NCI-H526 treated with DMSO at 0.1 percent for 48 hours (cell line): ENCODE measurements at places on chromosomes 11 and 22.

GRCh38 chr11:94613120-94613519, 46.0 kb downstream of the PIWIL4 start:
- DNase-seq, result no peak

DNA sequence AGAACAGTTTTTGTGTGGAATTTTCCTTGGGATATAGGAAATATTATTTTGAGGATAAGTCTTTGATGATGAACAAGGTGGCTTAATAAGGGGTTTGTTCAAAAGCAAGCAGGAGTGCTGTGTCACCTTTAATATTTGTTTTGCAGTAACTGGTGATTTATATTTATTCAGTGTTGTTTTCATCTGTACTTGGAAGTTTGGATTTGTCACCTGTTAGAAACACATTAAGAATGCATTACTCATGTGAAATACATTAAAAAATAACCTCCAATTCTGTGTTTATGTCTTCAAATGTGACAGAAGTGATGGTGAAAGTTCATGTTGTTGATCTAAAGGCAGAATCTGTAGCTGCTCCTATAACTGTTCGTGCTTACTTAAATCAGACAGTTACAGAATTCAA, 70.5 kb downstream of the DKK3 start:
- DNase-seq, result no peak

DNA sequence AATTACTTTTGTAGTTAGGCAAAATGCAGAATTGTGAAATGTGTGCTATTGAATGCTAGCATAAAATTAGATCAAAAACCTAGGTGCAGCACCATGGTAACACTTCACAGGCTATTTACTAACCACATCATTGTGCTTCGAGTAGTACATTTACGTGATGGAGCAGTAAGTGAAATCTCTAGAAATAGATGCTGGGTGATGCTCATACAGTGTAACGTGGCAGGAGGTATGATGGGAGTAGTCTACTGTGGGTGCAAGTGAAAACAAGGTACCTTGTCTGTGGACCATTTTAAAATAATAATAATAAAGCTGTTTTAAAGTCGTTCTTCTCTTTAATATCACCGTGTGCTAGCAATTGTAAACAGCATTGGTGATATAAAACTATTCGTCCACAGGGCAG, 132.3 kb downstream of the DYNC2H1 start:
- no peak for DNase-seq

DNA sequence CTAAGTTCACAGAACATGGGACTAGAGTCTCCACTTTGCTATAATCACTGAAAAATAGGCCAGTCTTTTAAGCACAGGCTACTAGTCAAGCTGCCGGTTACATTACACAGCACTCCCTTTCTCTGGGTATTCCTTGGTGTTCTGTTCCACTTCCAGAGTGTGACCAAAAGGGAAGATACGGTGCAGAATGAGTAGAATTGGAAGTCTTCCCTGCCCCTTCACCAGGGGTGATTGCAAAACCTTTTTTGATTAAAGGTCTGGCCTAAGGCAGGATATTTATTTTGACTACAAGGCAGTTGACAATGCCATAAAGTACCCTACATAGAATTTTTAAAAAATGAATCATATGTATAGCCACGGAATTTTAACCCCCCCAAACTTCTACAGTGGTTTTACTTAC, 59.6 kb upstream of the ADORA2A start:
- DNase-seq, result no peak

GRCh38 chr11:126059238-126059781, 3.4 kb downstream of the CDON start:
- DNase-seq, result no peak

DNA sequence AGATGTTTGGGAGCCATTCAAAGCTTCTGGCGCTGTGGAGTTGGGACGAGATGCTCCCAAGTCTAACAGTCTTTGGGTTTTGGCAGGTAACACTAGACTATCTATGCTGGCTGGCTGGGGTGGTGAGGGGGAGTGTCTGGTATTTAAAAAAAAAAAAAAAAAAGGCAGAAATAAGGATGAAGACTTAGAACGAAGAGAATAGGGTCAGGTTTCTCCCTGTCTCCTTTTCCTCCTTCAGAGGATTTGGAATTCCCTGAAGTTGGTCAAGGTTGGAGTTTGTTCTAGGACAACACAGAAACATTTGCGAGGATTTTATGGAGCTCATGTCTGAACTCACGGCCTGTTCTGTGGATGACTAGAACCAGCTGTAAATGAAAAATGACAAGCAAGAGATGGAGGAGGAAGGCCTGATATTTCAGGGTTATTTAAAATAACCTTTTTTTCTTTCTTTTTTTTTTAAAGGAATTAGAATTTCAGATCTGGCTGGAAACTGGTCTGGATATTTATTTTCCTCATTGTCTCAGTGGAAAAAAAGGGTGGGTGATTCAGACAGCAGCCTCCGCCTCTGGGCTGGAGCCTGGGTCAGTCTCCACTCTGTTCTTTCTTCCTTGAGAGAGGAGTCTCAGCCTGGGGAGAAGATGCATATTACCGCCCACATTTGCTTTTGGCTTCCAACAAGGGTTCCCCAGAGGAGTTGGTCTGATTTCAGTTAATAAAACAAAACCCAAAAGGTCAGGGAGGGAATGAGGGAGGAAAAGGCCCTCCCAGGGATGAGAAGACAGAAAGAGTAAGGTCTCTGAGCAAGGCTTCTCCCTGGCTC, 80.1 kb downstream of the USP35 start:
- DNase-seq, result no peak

DNA sequence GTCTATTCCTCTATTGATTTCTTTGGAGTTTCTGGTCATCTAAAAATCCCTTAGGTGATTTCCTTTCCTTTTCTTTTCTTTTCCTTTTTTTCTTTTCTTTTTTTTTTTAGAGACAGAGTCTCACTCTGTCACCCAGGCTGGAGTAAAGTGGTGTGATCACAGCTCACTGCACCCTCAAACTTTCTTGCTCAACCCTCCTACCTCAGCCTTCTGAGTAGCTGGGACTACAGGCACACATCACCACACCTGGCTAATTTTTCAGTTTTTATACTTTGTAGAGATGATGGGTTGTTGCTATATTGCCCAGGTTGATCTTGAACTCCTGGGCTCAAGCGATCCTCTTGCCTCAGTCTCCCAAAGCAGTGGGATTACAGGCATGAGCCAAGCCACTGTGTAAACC, 1.9 kb upstream of the C11orf52 start:
- no peak for DNase-seq

- no peak for DNase-seq
Measured at GRCh38 chr11:65558930-65559509, 861 bp upstream of the LTBP3 start.

DNA sequence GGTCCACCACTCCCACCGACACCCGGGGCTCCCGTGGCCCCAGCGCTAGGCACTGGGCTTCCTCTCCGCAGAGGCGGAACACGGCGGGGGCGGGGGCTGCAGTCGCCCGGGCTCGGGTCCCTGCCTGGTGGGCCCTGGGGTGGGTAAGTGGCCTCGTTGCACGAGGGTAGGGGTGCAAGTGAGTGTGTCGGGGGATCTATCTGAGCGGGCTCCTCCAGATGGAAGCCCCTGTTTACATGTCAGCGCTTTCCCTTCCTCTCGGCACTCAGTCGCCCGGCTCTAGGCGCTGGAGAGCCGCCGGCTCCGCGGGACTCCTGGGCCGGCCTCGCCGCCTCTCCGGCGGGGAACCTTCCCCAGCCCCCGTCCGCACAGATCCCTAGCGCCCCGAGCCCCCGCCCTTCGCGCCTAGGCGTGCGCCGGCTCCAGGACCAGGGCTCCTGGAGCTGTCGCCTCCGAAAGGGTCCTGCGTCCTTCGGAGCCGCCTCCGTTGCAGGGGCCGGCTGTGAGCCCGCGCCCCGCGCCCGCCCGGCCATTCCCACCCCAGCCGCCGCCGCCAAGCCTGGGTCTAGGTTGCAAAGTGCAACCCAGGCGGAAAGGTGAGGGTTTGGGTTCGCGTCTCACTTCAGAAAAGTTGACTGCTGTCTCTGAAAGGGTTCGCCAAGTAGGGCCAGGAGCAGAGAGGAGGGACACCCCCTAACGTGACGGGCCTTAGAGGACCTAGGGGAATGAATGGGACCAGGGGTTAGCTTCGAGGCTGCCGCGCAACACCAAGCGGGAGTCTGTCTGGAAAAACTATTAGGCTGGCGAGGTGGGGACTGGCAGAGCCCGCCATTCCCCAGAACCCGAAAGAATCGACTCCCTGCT, 978 bp downstream of the FLI1 start:
- peak; percentile 36 for DNase-seq

DNA sequence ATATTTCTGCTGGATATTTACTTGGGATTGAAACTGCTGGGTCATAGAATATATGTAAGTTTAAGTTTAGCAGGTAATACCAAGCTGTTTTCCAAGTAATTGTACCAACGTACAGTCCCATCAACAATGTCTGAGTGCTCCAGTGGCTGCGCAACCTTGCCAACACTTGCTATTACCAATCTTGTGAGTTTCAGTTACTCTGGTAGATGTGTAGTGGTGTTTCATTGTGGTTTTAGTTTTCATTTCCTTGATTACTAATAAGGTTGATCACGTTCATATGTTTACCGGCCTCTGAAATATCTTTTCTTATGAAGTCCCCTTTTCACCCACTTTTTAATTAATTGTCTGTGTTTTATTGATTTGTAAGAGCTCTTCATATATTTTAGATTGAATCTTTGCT, 370.6 kb upstream of the CADM1 start:
- DNase-seq, result no peak

- DNase-seq, result no peak
Measured at GRCh38 chr11:68826726-68827125, 15.0 kb downstream of the CPT1A start.

DNA sequence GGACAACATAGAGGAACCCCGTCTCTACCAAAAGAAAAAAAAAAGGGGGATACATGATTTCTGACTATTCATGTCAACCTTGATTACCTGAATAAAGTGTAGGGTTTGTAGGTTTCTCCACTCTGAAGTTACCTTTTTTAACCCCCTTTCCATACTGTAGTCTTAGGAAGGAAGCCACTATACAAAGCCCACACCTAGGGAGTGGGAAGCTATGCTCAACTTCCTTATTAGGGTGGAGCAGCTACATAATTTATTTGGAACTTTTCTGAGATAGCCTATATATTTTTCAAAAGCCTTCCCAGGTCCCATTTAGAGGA, 582 bp upstream of the ATP6V1E1 start:
- DNase-seq, result no peak

GRCh38 chr11:69167130-69167915, 11.6 kb downstream of the SMIM38 start:
- DNase-seq, result no peak

- DNase-seq, result no peak
Measured at GRCh38 chr11:46856605-46857343, 10.7 kb upstream of the CKAP5 start.

DNA sequence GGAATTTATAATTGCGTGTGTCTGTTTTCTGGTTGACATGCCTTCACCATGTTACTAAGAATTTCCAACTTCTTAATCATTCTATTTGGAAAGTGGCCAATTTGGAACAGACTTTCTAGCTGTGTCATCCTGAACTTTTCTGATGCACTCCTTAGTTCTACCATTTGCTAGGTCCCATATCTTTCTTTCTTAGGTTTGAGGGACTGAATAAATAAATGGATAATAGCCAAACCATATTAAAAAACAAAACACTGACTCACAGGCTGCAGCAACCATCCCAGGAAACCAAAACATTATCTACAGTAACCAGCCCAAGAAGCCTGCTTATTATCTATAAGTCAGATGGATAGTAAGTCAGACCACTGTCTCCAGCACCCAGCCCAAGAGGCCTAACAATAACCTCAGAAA, 57.5 kb upstream of the PLET1 start:
- DNase-seq, result no peak

GRCh38 chr11:93100211-93100610, 97.6 kb downstream of the SLC36A4 start:
- DNase-seq, result no peak

DNA sequence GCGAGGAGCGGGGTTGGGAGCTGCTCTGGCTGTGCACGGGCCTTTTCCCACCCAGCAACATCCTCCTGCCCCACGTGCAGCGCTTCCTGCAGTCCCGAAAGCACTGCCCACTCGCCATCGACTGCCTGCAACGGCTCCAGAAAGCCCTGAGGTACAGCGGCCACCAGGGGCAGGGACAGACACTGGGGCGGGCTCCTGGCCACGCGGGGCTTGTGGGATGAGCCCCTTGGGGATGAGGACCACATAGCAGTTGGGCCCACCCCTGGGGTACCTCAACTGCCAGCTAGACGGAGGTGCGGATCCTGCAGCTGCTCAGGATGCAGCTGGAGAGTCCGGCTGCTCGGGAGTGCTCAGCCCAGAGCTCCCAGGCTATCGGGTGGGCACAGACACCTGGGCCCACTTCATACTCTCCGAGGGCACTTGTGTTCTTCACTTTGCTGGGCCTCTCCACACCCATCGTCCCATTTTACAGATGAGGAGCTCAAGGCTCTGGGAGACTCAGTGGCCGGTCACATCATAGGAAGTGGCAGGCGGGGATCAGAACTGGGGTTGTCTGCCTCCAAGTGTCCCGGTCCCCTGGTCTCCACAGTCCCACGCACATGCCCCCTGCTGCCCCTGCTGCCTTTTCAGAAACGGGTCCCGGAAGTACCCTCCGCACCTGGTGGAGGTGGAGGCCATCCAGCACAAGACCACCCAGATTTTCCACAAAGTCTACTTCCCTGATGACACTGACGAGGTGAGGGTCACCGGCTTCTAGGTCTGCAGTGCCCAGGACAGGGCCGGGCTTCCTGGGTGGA, 77.6 kb downstream of the MYO7A start:
- no peak for DNase-seq

- no peak for DNase-seq
Measured at GRCh38 chr11:80816454-80816847, 1375.6 kb upstream of the TENM4 start.

- DNase-seq, result no peak
Measured at GRCh38 chr11:3014057-3014938, 22.2 kb upstream of the NAP1L4 start.

DNA sequence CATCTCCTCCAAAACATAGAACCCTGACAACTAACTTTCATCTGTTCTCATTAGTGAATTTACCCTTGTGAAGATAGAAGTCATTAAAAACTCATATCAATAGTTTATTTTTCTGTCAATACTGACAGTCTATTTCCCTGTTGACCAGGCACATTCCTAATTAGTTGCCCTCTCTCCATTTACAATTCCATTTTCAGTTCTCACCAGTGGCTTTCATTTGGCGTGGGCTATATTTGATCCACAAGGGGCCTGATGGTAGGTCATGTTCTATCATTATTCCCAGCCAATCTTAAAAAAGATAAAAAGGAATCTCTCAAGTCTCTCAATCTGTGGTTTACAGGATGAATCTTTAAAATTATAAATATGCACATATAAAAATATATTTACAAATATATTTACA, 3.9 kb upstream of the AKIP1 start:
- DNase-seq, result no peak

- DNase-seq, result no peak
Measured at GRCh38 chr11:47253660-47254059, 4.1 kb upstream of the NR1H3 start.

GRCh38 chr22:34427841-34428240, 507.6 kb upstream of the LARGE1 start:
- DNase-seq, result no peak

- DNase-seq, result no peak
Measured at GRCh38 chr11:32432565-32432964, 2.8 kb downstream of the WT1 start.
